ENCODE measurements at places on chromosomes 4 and X. TPM values are rescaled to one million over a fixed set of nuclear protein-coding genes. Genes with fewer than 3 reads are reported as not detected.

GRCh38 chrX:31012509-31013025, 59.3 kb downstream of the FTHL17 start:
- DNase-seq = no peak

GRCh38 chr4:119299741-119300100, 22.2 kb downstream of the FABP2 start:
- no peak for DNase-seq

DNA sequence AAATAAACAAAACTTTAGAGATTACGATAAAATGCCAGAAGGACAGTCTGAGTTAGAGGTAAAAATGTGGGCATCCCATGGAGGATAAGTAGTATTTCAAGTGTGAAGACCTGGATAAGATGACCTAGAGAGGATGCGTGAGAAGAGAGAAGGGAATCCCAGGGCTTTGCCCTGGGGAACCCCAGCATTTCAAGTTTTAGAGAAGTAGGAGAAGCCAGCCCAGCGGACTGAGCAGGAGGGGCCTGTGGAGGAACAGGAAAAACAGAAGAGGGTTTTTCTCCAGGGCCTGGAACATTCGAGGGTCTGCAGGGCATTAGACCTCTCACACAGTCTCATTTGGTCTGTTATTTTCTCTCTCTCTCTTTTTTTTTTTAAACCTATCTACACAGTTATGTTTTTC, 2.9 kb upstream of the CFP start:
- no peak for DNase-seq

- no peak for DNase-seq
Measured at GRCh38 chr4:139279760-139280620, at the start of gene MGARP. MGARP (minus strand) TSS chr4:139280225; CDS start chr4:139280158, 67 bp downstream.

DNA sequence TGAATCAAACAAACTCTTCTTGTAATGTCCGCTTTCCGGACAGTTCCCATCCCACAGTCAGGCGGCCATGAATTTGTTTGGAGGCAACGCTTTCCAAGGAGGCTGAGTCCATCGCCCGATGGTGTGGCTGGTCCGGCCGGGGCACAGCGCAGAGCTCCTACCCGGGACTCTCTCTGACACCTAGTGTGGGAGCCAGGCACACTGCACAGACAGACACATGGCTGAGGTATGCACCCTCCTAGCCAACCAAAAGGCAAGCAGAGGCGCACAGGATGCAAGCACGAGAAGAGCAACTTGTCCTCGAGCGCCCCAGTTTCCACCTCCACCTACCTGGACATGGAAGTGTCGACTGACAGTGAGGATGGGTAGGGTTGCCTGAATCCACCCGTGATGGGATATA, 87.5 kb downstream of the LEF1 start:
- no peak for DNase-seq

GRCh38 chr4:38531141-38531727, 132.8 kb upstream of the KLF3 start:
- DNase-seq = no peak

DNA sequence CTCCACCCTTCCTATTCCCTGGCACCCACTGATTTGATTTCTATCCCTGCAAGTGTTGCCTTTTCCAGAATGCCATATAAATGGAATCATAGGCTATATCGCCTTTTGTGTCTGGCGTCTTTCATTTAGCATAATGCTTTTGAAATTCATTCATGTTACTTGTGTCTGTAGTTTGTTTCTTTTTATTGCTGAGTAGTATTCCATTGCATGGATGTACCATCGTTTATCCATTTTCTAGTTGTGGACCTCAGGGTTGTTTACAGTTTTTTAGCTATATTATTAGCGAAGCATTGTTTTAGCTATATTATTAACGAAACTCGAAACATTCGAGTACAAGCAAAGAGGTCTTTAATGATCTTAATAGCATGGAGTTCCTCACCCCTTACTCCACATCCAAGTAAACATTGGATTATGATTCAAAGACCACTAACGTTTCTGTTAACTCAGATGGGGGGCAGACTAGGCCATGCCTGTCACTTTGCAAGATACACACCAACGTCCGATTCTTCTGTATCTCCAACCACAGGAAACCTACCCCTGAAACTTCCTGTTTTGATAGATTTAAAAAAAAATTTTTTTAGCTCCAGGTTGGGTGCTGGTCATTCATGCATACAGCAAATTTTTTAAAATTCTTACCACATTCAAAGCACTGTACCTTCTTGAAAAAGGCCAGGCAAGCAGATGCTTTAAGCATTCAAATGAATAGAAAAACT, 1.1 kb downstream of the DCK start:
- DNase-seq = no peak

DNA sequence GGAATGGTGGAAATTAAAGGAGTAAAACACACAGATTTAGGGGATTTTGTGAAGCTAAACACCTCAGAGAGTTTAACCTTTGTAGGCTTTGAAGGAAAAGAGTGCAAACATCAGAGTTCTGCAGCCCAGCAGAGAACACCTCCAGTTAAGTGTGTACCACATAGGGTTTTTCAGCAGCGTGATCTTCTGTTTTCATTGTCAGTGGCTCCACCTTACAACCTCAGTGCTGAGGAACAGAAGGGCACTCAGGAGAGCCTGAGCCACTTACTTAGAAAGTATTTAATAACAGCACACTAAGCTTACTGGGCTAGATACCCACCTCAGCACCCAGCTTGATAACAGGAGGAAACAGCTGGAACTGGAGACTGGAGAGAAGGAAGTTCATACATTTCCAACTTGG, 2.0 kb upstream of the FBXW7 start:
- DNase-seq = no peak

GRCh38 chrX:19852014-19853005, 35.1 kb downstream of the SH3KBP1 start:
- DNase-seq = peak; percentile 60

GRCh38 chrX:37686369-37686995, 891 bp downstream of the XK start:
- DNase-seq = no peak

GRCh38 chr4:74793757-74794381, 454 bp downstream of the BTC start:
- DNase-seq = peak; percentile 42

GRCh38 chrX:40098264-40099054, 701 bp upstream of the BCOR start:
- peak; percentile 40 for DNase-seq

DNA sequence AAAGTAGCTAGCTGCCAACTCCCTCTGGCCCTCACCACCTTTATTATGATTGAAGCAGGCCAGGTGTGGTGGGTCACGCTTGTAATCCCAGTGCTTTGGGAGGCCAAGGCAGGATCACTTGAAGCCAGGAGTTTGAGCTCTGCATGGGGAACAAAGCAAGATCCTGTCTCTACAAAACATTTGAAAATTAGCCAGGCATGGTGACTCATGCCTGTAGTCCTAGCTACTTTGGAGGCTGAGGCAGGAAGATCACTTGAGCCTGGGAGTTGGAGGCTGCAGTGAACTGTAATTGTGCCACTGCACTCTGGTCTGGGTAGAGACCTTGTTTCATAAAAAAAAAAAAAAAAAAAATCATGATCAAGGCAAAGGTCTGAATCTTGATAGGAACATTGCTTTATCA, 467.0 kb upstream of the DIPK2B start:
- no peak for DNase-seq

DNA sequence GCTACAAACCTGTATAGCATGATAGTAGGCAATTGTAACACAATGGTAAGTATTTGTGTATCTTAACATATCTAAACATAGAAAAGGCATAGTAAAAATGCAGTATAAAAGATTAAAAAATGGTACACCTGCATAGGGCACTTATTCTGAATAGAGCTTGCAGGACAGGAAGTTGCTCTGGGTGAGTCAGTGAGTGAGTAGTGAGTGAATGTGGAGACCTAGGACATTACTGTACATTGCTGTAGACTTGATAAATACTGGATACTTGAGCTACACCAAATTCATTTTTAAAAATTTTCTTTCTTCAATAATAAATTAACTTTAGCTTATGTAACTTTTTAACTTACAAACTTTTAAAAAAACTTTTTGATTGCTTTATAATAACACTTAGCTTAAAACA, 68.2 kb upstream of the MAML3 start:
- DNase-seq = no peak

- DNase-seq = no peak
Measured at GRCh38 chrX:153968754-153969124, 2.9 kb downstream of the HCFC1 start.

DNA sequence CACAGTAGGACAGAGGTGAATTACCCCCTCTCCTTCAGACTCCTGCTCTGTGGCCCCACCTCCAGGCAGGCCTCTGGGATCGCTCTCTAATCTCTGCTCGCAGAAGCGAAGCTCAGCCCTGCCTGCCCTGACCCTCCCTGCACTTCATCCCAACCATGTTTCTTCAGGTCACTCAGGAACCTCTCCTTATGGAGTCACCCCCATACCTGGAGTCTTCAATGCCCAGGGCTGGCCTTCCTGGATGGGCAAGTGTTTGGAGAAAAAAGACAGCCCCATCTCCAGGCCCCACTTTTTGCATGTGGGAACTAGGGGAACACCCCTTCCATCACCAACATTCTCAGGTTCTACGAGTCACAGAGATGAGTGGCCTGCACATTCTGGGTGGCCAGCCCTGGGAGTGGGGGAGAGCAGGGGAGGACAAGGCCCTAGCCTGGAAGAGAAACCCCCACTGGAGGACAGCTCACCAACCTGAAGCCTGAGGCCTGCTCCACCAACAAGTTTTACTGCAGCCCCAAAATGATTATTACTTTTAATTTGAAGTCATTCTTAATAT, 90.8 kb downstream of the PPP2R2C start:
- peak; percentile 5 for DNase-seq

DNA sequence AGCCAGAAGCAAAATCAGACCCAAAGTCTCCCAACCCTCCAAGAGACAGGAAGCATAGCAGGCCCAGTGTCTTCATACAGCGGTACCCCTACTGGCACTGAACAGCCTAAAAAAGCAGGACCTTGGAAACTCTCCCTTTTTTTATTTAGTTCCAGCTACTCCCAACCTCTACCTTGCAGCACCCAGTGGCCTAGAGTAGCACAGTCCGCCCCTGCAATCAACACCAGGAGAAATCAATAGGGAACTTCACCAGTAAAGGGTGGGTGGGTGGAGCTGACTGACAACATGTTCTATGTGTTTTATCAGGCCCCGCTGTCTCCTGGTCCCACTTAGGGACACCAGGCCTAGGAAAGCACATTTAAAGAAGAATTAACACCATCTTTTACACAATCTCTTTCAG, 378.5 kb upstream of the CT83 start:
- no peak for DNase-seq

DNA sequence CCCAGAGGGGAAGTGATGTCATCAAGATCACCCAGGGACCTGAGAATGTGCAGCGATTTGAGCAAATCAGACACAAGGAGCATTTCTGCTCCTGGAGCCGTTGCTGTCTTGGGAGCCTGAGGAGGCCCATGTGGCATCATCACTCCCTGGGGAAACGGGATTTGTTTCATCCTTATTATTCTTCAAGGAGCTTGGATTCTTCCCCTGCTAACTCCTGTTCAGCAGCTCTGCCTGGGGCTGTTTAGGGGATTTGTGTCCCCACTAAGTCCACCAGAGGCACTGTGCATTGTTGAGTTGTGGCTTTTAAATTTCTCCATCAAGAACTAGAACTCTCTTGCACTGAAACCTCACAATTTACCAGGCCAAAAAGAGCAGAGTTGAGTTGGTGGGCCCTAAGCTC, 104.2 kb upstream of the MSX1 start:
- DNase-seq = no peak

DNA sequence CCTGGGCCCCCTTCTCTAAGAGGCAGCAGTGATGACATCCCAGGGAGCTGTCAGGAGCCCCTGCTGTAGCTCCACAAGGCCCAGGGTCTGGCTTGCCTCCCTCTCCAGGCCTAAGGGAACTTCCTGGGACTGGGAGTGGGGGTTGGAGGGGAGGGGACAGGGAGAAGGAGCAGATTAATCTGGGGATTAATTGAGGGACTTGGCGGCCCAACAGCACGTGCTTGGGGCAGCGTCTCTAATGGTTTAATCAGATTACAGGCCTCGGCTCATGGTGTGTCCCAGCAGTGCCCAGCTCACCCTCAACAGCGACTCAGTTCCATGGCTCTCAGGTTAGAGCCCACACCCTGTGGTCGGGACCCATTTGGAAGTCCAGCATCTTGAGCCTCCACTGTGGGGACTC, 47.9 kb downstream of the EFNB1 start:
- DNase-seq = no peak

- no peak for DNase-seq
Measured at GRCh38 chr4:181077341-181077740, 1165.9 kb upstream of the TENM3 start.

DNA sequence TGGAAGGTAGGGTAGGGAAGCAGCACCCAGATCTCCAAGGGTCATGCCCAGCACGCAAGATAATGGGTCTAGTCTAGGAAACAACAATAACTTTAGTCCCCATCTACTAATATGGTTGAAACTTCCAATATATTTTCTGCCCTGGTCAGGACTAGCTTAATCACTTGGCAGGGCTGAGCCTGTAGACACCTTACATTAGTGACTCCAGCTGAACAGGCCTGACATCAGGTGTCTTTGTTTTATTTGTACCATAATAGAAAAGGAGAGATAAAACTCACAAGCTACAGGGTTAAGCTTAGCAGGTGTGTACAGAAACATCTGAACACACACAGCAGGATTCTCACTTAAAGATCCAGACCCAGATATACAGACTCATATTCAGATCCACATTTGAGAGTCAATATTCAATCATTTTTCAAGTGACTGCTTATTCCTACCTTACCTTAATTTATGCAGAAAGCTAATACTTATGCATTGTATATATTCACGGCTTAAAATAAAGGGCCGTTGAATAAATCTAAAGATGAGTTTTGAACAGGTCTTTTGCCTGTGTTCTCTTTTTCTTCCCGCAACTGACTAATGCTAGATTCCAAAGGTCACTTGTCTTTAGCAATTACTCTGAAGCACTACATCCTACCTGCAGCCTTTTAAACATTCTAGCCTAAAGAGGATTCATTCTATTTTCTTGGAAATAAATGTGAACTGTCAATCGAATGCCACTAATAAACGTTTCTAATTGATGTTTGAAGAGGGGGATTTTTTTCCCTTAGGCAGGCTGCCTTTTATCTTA, 745.3 kb downstream of the RPA4 start:
- no peak for DNase-seq

- DNase-seq = no peak
Measured at GRCh38 chr4:102399021-102399420, 53.7 kb upstream of the SLC39A8 start.

- DNase-seq = no peak
Measured at GRCh38 chr4:14178421-14178820, 550.9 kb upstream of the BOD1L1 start.

Gene SMIM31
- not detected for total RNA-seq

Gene NUDT10
- 0.27 TPM for total RNA-seq

Gene RIBC1
- 0.54 TPM for total RNA-seq

Gene CLCN5
- total RNA-seq = 3.1 TPM

Gene OTC
- not detected for total RNA-seq

Gene CTAG1A
- total RNA-seq = not detected

Gene HSFX2
- not detected for total RNA-seq

Gene KLKB1
- 0.35 TPM for total RNA-seq

Gene FATE1
- 1.1 TPM for total RNA-seq

Gene XIAP
- total RNA-seq = 21.1 TPM

Gene MFSD8
- total RNA-seq = 11.0 TPM

Gene ABLIM2
- 25.8 TPM for total RNA-seq
